Epithelial cell of prostate (primary cell): ENCODE measurements at places on chromosomes 13 and 19.

- DNase-seq, result no peak
Measured at GRCh38 chr13:30019648-30020626, 169.5 kb upstream of the UBL3 start.

GRCh38 chr19:35666251-35666913, at the start of gene UPK1A:
Gene UPK1A (plus strand): TSS chr19:35666517. CDS start chr19:35666813, 296 bp downstream.
- no peak for DNase-seq

DNA sequence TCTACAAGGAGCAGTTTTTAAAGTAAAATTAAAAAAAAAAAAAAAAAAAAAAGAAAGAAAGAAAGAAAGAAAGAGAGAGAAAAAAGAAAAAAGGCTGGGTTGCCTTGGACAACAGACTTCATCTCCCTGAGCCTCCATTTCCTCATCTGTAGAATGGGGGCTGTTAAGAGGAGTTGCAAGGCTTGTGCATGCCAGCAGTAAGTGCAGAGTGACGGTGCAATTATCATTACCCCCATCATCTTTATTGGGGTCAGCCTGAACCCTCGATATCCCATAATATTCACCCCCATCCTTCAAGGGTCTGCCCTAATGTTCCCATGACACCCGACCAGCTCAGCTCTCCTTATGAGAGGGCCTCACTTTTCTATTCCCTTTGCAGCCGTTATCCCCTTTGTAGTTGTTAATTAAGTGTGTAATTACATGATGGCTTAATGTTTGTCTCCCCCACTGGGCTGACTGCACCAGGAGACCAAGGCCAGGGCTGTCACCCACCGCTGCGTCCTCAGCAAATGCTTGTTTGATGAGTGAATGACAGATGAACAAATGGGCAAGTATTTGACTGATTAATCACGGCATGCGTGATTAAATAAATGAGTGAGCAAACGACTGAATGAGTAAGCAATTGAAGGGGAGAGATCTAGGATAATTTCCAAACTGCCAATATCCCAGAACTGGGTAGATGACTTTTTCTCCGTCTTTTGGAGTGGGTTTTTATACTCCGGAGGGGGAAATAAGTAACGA, 10.1 kb downstream of the FOSB start:
- DNase-seq, result peak; percentile 68

- DNase-seq, result no peak
Measured at GRCh38 chr19:30896554-30896953, 452.7 kb downstream of the TSHZ3 start.

- DNase-seq, result no peak
Measured at GRCh38 chr13:81197483-81197882, 856.6 kb upstream of the SPRY2 start.

DNA sequence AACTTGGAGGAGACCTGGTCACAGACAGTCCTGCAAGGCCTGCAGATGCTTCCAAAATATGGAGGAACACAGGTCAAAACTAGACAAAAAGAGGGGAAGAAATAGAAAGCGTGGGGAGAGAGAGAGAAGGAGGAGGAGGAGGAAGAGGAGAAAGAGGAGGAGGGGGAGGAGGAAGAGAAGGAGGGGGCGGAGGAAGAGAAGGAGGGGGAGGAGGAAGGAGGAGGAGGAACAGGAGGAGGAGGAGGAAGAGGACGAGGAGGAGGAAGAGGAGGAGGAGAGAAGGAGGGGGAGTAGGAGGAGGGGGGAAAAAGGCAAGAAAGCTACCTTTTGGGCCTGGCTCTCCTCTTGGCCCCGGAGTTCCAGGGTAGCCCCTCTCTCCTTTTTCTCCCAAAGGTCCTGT, 105.8 kb downstream of the COL4A1 start:
- DNase-seq, result no peak

GRCh38 chr13:93217721-93218261, 8.8 kb upstream of the GPC6 start:
- peak; percentile 45 for DNase-seq

GRCh38 chr19:49843265-49843664, 7.7 kb upstream of the PTOV1 start:
- DNase-seq, result no peak

- no peak for DNase-seq
Measured at GRCh38 chr19:1648459-1648849, 4.0 kb downstream of the TCF3 start.

GRCh38 chr13:39603424-39603947, 493 bp upstream of the LHFPL6 start:
- DNase-seq, result no peak

DNA sequence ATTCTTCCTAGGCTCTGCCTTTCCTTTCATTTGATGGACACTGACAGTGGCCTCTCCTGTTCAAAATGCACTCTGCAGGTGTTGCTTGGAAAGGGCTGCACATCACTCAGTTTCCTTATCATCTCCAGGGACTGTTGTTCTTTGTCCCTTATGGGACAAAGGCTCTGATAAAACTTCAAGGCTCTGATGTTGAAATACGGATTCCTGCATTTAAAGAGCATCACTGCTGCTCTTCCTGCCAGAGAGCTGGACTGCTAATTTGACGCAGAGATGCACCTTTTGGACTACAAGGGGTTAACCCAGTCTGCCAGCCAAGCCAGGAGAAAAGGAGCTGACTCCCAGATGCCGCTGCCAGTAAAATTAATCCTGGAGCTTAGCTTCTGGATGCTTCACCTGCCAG, 952.1 kb downstream of the DIAPH3 start:
- DNase-seq, result no peak

DNA sequence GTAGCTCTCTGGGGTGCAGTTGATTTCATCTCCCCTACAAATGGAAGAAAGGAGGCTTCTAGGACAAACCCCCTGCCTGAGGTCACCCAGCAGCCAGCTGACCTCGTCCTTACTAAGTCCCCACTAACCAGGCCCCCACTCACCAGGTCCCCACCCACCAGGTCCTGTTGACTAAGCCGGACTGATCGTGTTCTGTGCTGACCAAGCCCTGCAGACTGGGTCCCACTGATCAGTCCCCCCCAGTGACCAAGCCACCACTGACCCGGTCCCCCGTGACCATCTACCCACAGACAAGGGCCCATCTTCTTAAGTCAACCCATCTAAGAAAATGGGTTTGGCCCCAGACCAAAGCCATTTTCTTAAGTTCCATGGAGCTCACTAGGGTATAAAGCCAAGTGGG, 36.8 kb upstream of the TPM4 start:
- DNase-seq, result no peak

- no peak for DNase-seq
Measured at GRCh38 chr19:52214241-52214640, 24.4 kb downstream of the PPP2R1A start.

GRCh38 chr19:13091400-13092157, 11.1 kb downstream of the LYL1 start:
- no peak for DNase-seq

DNA sequence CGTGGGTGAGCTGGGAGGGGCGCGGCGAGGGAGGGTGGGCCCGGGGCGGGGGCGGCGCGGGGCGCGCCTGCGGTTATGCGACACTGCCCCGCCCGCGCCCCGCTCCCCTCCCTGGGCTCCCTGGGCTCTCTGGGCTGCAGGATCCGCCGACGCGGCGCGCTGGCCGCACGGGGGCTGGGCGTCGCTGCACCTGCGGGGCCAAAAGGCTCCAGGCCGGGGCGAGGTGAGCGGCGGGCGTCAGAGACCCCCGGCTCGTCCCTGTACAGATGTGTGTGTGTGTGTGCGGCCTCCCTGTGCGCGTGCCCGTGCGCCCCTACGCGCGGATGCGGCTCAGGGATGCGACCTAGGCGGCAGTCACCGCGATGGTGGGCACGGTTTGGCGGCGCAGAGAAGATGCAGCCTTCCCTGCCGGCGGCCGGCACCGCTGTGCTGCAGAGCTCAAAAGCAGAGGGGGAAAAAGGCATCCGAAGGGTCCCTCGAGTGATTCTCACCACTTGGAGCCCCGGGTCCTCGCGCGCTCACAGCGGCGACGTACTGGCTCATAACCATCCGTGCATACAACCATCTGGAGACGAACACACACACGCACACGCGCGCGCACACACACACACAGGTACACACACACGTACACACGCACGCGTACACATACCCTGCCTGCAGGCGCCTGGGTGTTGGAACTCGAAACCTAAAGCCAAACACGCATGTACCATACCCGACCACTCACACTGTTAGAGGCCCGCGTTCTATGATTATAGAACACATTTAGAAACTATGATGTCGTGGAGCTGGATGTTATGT, 709 bp downstream of the ATP8A2 start:
- DNase-seq, result no peak

GRCh38 chr13:69199664-69200063, 908.0 kb upstream of the ATXN8OS start:
- no peak for DNase-seq

GRCh38 chr13:70668983-70669382, 560.7 kb upstream of the KLHL1 start:
- DNase-seq, result peak; percentile 20

- no peak for DNase-seq
Measured at GRCh38 chr13:95676105-95676761, 706 bp upstream of the DNAJC3 start.

- no peak for DNase-seq
Measured at GRCh38 chr13:36154567-36155291, 23.5 kb upstream of the DCLK1 start.

- no peak for DNase-seq
Measured at GRCh38 chr13:78596399-78596735, 7.0 kb downstream of the POU4F1 start.

GRCh38 chr13:24280720-24281119, 28.7 kb upstream of the C1QTNF9 start:
- no peak for DNase-seq
